ENCODE measurements at places on chromosomes 3 and 15.
A peak's percentile ranks its signal among the peaks of the same experiment; 100 is the strongest.

DNA sequence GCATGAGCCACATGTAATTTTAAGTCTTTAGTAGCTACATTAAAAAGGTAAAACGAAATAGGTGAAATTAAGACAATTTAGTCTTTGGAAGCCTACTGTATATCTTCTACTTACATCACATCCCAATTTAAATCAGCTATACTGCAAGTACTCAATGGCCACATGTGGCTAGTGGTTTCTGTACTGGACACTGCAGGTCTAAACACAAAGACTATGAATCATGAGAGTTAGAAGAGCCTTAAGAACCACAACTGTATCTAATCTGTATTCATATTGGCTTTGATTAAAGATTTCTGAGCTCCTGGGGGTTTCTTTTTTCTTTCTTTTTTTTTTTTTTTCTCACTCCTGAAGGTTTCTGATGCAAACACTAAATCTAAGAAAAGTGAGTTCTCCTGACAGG lies 2.3 kb upstream of the EIF1B start:
- DNase-seq = no peak

GRCh38 chr15:91688811-91689210 lies 164.7 kb upstream of the SLCO3A1 start:
- no peak for DNase-seq

DNA sequence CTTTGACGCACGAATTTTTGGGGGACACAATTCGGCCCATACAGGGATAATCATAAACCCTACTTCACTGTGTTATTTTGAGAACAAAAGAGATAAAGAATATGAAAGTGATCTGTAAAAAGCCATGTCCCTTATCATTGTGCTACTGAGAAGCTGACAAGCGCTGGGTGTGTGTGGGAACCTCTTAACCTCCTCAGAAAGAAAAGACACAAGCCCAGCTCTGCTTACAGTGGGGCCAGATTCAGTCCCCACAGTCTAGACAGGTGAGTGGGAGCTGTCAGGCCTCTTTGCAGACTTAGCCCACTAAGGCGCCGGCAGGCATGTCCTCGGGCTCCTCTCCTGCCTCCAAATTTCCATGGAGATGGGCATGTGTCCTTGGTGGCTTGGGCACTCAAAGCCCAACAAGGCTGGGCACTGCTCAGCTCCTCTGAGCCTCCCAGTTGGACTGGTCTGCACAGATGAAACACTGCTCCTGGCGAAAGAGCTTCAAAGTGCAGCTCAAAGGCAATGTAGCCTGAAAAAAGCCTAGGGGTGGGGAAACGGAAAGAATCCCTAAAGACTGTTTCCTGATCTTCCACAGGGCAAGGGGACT lies 64.4 kb upstream of the ETV5 start:
- DNase-seq = no peak

GRCh38 chr3:154170300-154170699 lies 49.1 kb downstream of the ARHGEF26 start:
- DNase-seq = no peak

- DNase-seq = no peak
Observed at GRCh38 chr15:39616731-39617455, 36.0 kb downstream of the THBS1 start.

- no peak for DNase-seq
Observed at GRCh38 chr3:4670352-4670751, 177.2 kb downstream of the ITPR1 start.

GRCh38 chr3:114551770-114552526 lies 258.1 kb downstream of the TIGIT start:
- DNase-seq = no peak

DNA sequence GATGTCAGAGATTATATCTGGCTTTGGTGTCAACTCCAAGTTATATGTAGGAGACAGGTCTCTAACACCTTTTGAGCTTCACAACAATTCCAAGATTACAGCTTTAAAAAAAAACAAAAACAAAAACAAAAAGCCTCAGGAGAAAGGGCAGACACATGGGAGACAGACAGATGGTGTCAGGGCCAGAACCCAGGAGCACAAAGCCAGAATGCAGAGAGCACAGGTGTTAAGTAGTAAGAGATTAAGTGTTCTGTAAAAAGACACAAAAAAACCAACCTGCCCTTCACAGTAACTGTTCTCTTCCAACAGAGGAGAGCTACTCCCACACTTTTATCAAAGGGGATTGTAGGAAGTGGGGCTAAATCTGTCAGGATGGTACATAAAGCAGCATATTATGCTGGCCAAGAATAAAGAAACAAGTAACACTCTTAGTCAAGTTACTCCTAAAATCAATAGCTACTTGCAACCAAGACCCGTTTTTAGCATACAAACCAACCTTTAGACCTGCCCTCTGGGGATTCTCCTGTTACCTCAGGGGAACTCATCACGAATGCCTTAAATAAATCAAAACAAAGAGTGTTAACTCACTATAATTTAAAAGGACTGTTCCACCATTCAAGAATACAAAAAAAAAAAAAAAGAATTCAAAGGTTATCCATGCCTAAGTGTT lies 5.9 kb downstream of the CPEB1 start:
- DNase-seq = no peak

GRCh38 chr3:66048051-66048395 lies 9.3 kb upstream of the MAGI1 start:
- no peak for DNase-seq

DNA sequence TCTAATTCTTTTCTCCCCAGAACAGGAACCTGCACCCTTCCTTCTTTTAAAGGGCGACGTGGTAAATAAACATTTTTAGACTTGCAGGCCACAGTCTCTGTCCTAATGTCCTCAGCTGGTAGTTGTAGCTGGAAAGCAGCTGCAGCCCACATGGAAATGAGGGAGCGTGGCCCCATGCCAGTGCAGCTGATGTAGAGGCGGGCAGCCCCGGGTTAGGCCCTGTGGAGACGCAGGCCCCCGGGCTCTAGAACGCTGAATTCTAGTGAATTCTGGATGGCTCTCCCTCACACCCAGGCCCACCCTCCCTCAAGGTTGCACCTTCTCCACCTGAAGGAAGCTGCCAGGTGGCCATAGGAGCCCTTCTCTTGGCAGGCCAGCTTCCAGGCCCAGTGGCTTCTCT lies 52.3 kb downstream of the PGPEP1L start:
- no peak for DNase-seq

GRCh38 chr15:68347392-68347791 lies 69.8 kb downstream of the FEM1B start:
- no peak for DNase-seq

GRCh38 chr3:25472731-25473130 lies 44.7 kb downstream of the RARB start:
- DNase-seq = no peak

GRCh38 chr3:170759511-170760173 lies 110.4 kb downstream of the RPL22L1 start:
- no peak for DNase-seq

- DNase-seq = peak; percentile 11
Observed at GRCh38 chr15:48190932-48191573, 412 bp upstream of the CTXN2 start.

- DNase-seq = peak; percentile 60
Observed at GRCh38 chr3:4720316-4721075, 227.3 kb downstream of the ITPR1 start.

DNA sequence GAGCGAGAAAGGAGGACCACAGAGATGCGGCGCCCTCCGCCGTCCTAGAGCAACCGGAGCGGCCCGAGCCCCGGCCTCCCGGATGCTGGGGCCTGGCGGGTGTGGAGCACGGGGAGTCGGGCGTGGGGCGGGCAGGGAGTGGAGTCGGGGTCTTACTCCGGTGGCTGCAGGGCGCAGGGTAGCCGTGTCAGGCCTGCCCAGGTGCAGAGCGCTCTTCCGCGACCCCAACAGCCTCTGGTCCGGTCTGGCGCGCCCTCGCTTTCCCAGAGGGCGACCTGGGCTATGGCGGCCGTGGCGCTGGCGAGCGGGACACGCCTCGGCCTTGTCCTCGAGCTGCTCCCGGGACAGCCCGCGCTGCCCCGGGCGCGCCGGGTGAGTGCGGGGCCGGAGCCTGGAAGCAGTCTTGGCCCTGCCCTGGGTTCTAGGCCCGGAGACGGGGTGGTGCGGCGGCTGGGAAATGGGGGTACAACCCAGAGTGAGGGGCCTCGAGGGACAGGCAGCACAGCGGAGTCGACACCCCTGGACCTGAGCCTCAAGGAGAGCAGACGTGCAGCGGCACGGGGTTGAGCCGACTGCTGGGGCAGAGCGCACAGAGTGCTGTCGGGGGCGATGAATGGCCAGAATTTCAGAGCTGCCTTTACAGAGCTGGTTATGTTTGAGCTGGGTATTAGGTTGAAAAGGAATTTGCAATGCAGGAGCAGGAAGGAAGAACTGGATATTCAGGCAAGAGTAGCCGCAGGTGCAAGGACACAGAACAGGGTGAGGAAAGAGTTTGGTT lies at the start of gene ZNF662:
Gene ZNF662, plus strand, starts transcription at position 73 of the 778 bp plus-strand sequence. CDS start 1,973 bp downstream, outside the sequence.
- DNase-seq = no peak

- DNase-seq = peak; percentile 5
Observed at GRCh38 chr15:51536965-51537574, 85.5 kb downstream of the DMXL2 start.

GRCh38 chr15:75061272-75061671 lies 37.9 kb downstream of the PPCDC start:
- no peak for DNase-seq
